ENCODE measurements at places on chromosomes 2 and 18.

GRCh38 chr18:59051470-59052165, 88.1 kb upstream of the SEC11C start:
- no peak for DNase-seq

GRCh38 chr18:63073481-63073880, 246.1 kb downstream of the BCL2 start:
- DNase-seq, result no peak

GRCh38 chr2:96344011-96344410, 8.4 kb downstream of the NCAPH start:
- no peak for DNase-seq

DNA sequence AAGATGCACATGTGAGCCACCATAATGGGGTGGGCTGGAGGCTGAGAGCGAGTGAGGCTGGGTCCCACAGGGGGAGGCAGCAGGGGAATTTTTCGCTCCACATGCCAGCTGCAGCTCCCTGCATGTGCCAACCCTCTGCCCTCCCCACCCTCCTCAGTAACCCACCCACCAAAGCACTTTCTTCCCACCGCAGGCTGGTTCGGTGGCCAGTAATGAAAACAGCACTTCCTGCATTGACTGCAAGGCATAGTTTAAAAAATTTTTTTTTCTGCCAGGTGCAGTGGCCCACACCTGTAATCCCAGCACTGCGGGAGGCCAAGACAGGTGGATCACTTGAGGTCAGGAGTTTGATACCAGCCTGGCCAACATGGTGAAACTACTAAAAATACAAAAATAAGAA, 147.5 kb upstream of the TTC39C start:
- DNase-seq, result no peak
